ENCODE measurements at places on chromosomes 16 and 17. TPM values are rescaled to one million over a fixed set of nuclear protein-coding genes. Genes with fewer than 3 reads are reported as not detected.

GRCh38 chr17:65657251-65657828 is 95.9 kb upstream of the AXIN2 start:
- DNase-seq = no peak

Gene BEAN1
- not detected for total RNA-seq

DNA sequence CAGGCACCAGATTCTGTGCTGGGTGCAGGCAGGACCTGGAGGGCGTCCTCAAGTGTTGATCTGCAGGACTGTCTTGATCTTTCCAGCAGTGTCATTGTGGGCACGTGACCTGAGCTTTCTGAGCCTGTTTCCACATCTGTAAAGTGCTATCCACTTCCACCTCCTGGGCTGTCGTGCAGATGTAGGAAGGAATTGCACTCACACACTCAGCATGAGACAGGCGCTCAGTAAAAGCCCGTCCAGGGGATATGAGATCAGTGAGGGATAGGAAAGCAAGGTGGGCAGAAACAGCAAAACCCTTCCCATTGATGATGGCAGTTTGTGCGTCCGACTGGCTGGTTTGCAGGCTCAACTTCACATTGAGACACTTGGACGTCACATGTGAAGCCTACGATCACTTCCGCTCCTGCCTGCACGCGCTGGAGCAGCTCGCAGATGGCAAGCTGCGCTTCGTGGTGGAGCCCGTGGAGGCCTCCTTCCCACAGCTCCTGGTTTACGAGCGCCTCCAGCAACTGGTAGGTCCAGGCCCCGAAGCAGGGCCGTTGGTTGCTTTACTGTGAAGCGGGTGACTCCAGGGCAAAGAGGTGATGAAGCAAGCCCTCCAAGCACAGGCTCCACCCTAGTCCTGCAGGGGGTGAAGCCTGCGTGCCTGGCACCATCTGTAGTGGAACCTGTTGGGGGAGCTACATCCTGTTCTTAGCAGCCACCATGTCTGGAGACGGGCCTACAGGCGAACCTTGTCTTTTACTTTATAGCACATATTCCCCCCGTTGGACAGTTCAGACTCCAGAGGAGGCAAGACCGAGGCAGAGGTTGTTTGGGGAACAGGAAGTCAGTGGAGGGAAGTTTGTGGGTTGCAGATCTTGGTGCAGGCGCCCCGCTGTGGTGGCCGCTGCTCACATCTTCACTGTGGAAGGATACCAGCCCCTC is 23.0 kb downstream of the METTL22 start:
- DNase-seq = no peak

DNA sequence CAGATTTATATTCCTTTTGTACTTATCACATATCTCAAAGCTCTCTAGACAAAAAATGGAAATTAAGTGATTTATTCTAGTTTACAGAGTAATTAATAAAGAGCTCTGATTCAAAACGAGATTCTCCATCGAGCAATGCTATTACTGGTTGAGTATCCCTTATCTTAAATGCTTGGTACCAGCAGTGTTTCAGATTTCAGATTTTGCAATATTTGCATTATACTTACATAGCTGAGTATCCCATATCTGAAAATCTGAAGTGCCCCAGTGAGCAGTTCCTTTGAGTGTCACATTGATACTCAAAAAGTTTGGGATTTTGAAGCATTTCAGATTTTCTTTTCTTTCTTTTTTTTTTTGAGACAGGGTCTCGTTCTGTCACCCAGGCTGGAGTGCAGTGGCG is 57.4 kb upstream of the STAC2 start:
- DNase-seq = no peak

DNA sequence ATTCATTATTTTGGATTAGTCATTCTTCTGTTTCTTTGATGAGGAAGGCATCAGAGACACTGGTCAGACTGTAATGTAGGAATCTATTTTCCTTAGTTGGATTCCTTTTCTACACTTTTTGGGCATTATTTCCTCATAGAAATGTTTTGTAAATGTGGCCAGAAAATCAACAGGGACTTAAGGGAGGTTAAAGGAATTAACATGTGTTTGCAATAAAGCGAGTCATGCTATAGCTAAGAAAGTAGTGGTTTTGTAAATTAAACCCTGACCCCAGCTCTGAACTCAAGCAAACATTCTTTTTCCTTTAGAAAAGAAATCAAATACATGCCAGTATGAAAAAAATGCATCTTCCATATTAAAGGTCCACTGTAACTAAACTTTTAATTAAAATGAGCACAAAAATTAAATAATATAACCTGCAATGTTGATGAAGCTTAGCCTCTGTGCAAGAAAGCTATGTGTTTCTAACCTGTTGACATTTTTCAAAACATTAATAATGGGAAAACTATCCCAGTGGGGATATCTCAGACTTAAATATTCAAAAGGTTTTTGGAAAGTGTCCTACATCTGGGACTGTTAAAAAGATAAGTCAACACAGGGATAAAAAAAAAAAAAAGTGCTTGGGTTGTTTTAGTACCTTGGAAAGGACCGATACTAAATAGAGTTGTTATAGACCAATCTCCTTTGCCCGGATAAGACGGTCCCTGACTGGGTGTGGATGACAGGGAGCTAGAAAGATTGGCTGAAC is 428.0 kb downstream of the CA10 start:
- DNase-seq = no peak

DNA sequence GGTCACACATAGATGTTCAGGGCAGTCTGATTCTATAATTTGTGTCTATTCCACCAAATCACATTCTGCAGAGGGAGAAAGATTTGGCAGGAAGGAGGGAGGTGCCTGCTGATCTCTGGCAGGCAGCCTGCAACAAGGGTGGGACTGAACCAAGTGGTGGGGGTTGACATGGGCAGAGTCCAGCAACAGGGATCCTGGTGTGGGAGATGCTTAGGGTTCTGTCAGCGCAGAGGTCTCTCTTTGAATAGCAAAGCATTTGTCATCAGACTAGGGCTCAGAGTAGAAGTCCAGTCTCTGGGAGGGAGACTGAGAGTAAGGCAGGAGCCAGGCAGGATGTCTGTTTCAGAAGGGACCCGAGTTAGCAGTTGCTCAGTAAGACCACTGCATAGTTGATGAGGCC is 94.6 kb downstream of the UTP18 start:
- no peak for DNase-seq

DNA sequence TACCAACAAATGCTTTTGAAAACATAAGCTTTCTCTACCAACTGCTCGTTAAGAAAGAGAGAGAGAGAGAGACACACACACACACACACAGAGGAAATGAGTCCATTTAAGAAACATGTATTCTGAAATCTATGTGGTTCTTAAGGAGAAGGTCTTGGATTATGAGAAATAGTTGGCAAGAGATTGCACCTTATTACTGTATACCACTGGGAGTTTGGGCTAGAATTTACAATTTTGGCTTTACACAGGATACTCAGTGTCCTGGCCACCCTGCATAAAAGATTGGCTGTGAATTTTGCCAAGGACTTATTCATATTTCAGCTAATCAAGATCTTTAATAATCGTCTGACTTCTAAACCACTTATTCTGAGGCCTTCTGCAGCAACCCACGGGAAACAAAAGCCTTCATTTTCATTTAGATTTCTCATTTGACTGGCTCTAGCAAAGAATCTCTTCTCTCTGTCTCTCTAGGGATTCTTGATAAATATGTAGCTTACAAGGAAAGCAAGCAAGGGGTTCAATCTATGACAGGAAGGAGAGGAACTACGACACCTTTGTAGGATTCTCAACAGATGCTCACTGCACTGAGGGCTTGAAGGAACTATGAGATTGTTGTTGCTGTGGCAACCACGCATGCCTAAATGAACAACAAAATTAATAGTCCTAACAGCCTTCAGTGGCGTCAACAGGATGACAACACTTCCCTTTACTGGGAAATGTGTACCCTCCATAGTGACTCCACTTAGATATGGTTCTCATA is 75.3 kb upstream of the GNAO1 start:
- DNase-seq = no peak

Gene CDRT15
- not detected for total RNA-seq

Gene PRRT2
- total RNA-seq = 1.6 TPM

Gene FZD2
- total RNA-seq = not detected

Gene GGNBP2
- 59.0 TPM for total RNA-seq

Gene GPRC5C
- total RNA-seq = 0.76 TPM

Gene TP53TG3B
- total RNA-seq = not detected

- DNase-seq = no peak
Measured at GRCh38 chr16:81496321-81496720, 51.7 kb downstream of the CMIP start.

- DNase-seq = no peak
Measured at GRCh38 chr17:6894206-6894528, 62.6 kb upstream of the TEKT1 start.

Gene CACNA1G
- 0.03 TPM for total RNA-seq

- no peak for DNase-seq
Measured at GRCh38 chr17:63780928-63781327, 7.0 kb downstream of the DDX42 start.

- DNase-seq = no peak
Measured at GRCh38 chr16:88725609-88726407, 19.5 kb downstream of the CTU2 start.

Gene CA5A
- total RNA-seq = not detected

DNA sequence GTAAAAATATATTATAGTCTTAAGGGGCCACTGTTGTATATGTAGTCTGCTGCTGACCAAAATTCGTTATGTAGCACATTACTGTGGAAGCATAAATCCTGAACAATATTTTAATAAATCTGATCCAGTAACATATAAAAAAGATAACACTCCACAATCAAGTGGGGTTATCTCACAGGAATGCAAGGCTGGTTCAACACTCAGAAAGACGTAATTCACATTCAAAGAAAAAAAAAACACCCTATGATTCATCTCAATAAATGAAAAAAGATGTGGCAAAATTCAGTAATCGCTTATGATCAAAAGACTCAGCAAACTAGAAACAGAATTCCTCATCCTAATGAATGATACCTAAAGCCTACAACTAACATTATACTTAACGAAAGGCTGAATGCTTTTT is 47.8 kb downstream of the CREBBP start:
- no peak for DNase-seq

DNA sequence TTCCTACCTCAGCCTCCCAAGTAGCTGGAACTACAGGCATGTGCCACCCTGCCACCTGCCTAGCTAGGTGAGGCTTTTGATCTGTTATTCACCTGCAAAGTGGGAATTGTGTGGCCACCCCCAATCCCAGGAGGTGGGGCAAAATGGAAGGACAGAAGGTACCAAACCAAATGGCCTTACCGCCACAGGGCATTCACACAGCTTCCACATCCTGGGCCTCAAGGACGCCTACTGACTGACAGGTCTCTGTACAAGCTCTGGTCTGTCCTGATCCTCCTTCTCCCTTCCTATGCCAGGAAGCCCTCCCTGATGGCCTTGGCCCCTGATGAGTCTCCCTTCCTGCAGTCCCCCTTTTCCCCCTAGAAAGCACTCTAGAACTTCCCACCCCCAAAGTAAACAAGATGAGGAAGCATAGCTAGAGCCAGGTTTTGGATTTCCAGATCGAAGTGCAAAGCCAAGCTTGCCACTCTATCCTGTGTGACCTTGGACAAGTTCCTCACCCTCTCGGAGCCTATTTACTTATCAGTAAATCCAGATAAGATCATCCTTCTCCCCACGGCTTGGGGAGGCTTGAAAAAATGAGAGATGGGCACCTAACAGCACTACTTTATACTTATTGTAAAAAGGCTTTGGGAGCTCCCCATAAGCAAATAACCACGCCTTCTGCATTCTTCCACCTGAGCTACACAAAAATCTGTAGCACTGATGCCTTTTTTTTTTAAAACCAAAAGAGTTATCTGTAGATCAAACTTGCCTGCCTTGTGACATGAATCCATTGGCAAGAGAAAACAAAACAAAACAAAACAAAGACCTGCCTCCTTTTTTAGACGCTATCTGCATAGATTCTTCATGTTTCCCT is 4.5 kb downstream of the PLLP start:
- no peak for DNase-seq

- no peak for DNase-seq
Measured at GRCh38 chr16:4570688-4571321, 14.7 kb downstream of the C16orf96 start.

- DNase-seq = no peak
Measured at GRCh38 chr16:84074721-84075120, 32.1 kb upstream of the SLC38A8 start.

DNA sequence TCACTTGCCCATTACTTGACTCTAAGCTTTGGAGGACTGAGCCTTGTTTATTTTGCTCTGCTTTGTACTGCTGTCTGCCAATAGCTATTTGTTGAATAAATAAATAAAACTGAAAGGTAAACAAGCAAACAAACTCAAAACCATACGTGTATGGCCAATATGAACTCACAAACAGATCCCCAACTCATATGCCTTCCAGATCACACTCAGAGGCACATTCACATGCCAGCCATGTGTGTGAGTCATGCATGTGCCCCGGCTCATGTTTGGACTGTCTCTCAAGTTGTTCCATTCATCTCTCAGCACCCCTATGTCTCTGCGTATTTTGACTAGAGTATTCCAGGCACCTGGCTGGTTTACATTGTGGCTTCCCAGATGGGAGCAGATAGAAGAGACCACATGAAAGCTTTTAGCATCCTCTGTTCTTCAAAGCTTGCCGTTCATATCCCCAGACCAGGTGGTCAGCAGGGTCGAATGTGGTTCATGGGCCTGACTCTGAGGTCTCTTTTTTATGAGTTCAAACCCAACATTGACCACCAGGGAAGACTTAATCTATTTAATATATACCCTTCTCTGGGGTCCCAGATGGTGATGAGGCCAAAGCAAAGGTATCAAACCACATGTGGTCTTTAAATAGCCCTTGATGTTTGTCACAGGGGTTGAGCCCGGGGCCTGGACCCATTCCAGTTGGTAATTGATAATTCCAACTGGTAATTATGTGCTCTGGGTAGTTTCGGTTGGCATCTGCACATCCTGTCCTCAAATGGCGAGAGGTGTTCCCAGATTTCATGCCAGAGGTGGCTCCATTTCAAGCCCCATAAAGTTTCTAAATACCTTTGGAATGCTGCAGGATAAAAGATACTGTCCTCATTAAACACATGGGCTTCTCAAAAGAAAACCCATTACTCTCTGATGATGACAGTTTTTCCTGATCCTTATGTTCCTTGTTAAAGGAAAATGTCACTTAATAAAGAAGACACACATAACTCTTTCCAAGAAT is 287.3 kb upstream of the MAF start:
- DNase-seq = no peak

Gene NTN1
- 0.71 TPM for total RNA-seq
